Neural crest cell (in vitro differentiated cells): ENCODE measurements at places on chromosomes 2 and 18.

DNA sequence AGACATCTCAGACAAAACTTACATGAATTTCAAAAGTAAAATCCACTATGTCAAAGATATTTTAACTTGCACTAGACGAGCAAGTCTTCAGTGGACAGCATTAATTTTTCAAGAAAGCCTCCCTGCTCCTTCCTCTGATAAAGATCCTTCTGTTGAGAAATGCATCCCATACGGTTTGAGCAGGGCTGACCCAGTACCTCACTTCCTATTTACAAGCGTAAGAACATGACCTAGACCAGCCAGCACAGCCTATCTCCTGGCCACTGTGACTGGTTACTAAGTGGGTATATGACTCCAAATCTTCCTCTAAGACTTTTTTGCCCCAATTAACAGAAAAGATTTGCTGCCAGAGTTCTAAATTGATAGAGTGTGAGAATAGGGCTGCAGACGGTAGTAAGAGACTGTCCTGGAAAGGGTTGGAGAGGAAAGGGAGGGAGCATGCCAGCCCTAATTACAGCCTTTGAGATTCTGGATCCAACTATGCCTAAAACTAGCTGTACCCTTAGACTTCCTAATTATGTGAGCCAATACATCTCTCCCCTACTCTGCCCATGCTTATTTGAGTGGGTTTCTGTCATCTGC is 108.4 kb downstream of the PRELID3A start:
- DNase-seq: no peak

GRCh38 chr2:83481436-83481835 is 977.6 kb downstream of the SUCLG1 start:
- no peak for DNase-seq

DNA sequence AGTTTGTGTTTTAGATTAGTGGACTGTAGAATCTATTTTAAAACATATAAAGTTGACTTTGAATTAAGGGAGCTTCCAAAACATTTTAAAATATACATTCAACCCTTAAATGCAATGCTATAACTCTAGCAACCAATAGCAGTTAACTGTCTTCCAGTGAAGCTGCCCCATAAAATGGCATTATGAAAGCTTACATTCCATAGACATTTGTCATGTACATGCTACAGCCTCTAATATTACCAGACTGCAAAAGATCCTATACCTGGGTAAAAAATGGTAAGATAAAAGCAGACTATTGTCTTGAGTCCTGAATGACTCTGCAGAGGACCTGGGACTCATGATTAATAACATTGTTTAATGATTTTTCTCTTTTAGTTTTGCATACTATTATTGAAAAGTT is 489.4 kb downstream of the LRP1B start:
- DNase-seq: no peak

GRCh38 chr2:39511219-39511604 is 74.1 kb upstream of the MAP4K3 start:
- DNase-seq: no peak

GRCh38 chr2:160910681-160911080 is 249.5 kb upstream of the TANK start:
- no peak for DNase-seq

GRCh38 chr2:151083856-151084795 is 177.5 kb downstream of the RBM43 start:
- no peak for DNase-seq

DNA sequence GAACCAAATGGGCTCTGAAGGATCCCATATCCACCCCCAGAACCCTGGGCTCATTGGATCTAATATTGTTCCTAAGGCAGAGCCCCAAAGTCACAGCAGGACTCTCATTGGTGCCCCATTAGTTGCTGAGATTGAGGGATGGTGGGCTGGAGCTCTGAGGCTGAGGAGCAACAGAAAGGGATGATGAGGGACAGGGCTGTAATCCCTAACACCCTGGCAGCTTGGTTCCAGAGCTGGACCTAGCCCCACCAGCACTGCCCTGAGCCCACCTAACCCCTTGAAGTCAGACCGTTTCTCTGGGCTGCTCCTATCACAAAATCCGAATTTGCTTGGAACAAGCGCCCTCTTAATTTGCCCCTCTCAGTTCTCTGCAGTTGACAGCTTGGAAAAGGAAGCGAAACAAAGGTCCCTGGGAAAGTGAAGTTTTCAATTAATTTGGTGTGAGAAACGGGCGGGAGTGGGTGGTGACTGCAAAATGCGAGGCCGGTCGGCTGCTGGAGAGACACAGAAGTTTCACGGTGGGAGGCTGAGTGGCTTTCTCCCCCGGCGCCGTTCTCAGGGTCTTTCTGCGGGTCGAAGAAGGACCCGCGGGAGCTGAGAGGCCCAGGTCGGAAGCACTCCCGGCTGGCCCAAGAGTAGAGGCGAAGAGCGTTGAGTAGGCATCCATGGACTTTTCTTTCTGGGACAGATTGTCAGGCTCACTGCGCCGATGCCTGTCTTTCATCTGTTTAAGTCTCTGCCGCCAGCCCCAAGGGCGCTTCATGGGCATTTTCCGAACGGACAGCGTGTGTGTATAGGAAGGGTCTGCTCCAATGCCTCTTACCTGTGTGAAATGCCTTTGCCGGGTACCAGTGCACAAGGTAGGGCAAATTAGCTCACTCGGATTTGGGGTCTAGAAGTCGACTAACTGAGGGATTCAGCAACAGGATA is 927 bp upstream of the HOXD13 start:
- DNase-seq: no peak

GRCh38 chr2:104388296-104388695 is 465.6 kb upstream of the POU3F3 start:
- no peak for DNase-seq

DNA sequence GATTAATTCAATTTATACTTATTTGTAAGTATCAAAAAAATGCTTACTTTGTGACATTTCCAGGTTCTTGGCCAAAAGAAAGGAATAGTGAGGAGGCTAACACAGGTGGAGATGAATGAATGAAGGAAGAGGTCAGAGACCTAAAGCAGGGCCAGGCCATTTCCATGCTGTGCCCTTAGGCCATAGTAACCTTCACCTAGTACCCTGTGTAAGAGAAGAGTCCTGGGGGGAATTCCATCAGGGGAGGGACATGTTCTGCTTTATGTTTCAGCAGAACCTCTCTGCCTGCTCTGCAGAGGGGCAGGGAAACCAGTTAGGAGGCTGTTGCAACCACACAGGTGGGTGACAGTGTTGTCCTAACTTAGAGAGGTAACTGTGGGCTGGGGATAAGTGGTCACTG is 204.2 kb upstream of the CDH20 start:
- no peak for DNase-seq

DNA sequence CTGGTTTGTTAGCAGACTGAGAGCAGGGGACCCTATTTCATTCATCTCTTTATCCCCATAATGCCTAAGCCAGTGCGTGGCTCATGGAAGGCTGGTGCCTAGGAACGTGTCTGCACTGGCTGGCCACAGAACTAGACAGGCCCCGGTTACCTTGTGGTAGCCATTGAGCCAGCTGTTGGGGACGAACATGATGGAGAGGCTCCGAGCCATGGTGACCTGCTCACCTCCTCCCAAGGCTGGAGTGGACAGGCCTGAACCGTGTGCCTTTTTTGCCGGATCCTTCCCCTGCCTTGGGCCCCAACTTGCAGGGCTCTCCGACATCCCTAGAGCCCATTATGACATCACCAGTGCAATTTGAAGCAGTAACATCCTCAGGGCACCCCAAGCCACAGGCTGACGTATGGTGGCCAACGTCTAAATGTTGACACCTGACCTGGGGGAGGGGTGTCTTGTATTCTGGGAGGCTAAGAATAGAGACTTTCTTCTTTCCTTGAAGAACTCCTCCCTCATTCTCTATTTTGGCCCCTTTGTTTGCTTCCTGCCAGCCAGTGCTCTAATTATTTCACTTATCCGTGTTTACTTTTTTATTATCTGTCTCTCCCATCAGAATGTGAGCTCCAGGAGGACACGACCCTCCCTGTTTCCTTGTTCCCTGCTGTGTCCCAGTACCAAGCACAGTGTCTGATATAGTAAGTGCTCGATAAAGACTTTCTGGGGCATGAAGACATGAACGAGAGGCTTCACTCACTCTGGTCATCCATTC is 12.2 kb upstream of the DNPEP start:
- DNase-seq: no peak

GRCh38 chr2:232315049-232315922 is 63.3 kb upstream of the ALPP start:
- no peak for DNase-seq

GRCh38 chr18:35157181-35157580 is 83.7 kb upstream of the ZNF397 start:
- DNase-seq: no peak

DNA sequence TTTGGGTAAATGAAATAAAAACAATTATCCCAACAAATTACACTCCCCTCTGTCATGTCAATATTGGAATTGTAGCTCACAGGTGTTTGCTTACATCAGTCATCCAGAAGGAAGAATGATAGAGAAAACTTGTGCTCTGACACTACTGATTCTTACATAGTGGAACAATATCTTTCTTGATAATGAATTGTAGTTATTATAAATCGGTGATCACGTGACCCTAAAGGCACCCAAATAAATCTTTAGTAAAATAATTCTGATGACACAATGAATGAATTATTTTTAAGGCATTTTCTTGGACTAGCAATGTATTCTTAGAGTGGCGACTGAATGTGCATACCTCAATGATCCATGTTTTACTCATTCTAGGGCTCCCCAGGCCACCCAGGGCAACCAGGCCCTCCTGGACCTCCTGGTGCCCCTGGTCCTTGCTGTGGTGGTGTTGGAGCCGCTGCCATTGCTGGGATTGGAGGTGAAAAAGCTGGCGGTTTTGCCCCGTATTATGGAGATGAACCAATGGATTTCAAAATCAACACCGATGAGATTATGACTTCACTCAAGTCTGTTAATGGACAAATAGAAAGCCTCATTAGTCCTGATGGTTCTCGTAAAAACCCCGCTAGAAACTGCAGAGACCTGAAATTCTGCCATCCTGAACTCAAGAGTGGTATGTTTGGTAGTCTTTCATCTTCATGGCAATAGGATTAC is 34.5 kb downstream of the COL3A1 start:
- no peak for DNase-seq

- no peak for DNase-seq
These were observed 162.5 kb upstream of the DNMT3A start for GRCh38 chr2:25504266-25504665.

GRCh38 chr2:32342801-32343200 is 14.0 kb upstream of the BIRC6 start:
- no peak for DNase-seq

DNA sequence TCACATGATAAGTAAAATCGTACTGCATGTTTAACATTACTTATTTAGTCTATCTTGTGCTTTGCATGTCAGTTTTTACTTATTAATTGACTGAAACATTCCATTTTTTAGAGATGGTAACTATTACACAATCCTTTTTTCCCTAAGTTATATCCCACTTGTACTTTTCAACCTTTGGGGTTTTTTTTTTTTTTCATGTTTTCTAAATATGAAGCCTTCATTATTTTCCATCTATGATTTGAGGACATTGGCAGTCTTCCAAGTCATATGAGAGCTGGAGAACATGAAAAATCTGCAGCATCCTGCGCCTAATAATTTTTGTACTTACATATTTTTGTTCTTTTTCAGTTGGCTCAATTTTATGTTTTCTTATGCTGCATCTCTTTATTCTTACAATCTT is 113.9 kb downstream of the MYO1B start:
- DNase-seq: no peak

DNA sequence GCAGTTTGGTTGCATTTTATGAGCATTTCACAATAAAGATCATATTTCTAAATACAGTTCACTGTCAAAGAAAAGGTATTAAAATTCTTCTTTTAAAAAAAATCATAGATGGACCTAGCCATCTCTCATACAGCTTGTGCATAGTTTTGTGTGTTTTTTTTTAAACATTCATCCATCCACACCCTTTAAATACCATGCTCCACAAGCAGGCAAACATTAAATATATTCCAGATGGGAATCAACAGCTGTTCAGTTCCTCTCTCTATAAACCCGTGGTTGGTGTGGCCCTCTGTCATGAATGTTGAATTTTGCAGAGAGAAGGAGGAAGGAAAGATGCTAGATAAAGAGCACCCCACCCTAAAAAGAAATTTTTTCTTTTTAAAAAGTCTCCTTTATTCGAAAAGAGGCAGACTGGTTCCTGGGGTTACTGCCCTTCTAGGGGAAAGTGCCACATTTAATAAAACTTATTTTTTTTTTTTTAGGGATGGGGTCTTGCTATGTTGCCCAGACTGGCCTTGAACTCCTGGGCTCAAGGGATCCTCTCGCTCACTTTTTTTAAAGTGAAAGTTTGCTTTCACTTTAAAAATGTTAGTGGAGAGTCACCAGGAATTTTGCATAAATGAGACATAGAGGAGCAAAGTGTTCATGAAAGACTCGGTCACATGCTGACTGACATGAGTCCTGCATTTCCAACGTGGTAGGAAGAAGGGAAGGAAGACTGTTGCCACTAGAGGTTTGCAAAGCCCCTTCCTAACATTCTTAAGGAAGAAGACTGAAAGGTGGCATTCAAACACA is 73.9 kb upstream of the LMAN1 start:
- DNase-seq: no peak

- no peak for DNase-seq
These were observed 109.7 kb upstream of the GLI2 start for GRCh38 chr2:120625865-120626560.

- DNase-seq: no peak
These were observed 59.8 kb upstream of the LYPD6B start for GRCh38 chr2:148978706-148979105.

DNA sequence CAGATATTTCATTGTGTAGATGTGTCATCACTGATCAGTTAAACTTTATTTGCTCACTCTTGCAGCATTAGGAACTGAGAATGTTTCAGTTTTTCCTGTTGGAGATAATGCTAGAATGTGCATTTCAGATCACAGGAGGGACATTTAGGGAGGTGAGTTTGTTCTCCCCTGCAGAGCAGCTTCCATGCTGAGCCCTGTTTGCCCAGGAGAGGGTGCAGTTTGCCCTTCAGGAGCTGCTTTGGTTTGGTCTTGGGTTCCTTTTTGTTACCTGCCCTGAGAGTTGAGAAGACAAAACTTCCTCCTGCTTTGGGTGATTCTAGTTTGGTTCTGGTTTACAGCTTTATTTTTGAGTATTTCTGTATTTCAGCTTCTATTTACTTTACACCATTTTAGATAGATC is 49.9 kb downstream of the DGKD start:
- no peak for DNase-seq

GRCh38 chr2:83900862-83901261 is 558.2 kb downstream of the SUCLG1 start:
- no peak for DNase-seq

GRCh38 chr2:111121028-111121827 is 514 bp downstream of the BCL2L11 start:
- DNase-seq: peak; percentile 51

- no peak for DNase-seq
These were observed 253.3 kb downstream of the SPAG16 start for GRCh38 chr2:213537579-213537978.

GRCh38 chr2:235026649-235027557 is 75.1 kb downstream of the SH3BP4 start:
- DNase-seq: no peak

GRCh38 chr2:28828382-28828781 is 17.7 kb downstream of the SPDYA start:
- no peak for DNase-seq
